Epithelial cell of alveolus of lung (primary cell): ENCODE measurements at places on chromosomes 4 and X. TPM values are rescaled to one million over a fixed set of nuclear protein-coding genes. Genes with fewer than 3 reads are reported as not detected.

DMP1 gene
- not detected in 2 replicates for total RNA-seq

DMRTC1 gene
- total RNA-seq: not detected in 2 replicates

PROM1 gene
- total RNA-seq: not detected in 2 replicates

MBNL3 gene
- total RNA-seq: 3.8 and 6.5 TPM in 2 replicates

ASB12 gene
- total RNA-seq: not detected in 2 replicates

PDS5A gene
- total RNA-seq: 35.0 and 35.7 TPM in 2 replicates

SAGE1 gene
- total RNA-seq: not detected in 2 replicates

IQCM gene
- total RNA-seq: not detected in 2 replicates

HTN1 gene
- total RNA-seq: not detected in 2 replicates

NKRF gene
- 6.3 and 11.7 TPM in 2 replicates for total RNA-seq

CACNA1F gene
- not detected in 2 replicates for total RNA-seq

SNCA gene
- 21.2 and 27.5 TPM in 2 replicates for total RNA-seq

TMEM271 gene
- total RNA-seq: not detected in 2 replicates
